Amniotic epithelial cell (primary cell): ENCODE measurements at places on chromosomes 5 and 9.

DNA sequence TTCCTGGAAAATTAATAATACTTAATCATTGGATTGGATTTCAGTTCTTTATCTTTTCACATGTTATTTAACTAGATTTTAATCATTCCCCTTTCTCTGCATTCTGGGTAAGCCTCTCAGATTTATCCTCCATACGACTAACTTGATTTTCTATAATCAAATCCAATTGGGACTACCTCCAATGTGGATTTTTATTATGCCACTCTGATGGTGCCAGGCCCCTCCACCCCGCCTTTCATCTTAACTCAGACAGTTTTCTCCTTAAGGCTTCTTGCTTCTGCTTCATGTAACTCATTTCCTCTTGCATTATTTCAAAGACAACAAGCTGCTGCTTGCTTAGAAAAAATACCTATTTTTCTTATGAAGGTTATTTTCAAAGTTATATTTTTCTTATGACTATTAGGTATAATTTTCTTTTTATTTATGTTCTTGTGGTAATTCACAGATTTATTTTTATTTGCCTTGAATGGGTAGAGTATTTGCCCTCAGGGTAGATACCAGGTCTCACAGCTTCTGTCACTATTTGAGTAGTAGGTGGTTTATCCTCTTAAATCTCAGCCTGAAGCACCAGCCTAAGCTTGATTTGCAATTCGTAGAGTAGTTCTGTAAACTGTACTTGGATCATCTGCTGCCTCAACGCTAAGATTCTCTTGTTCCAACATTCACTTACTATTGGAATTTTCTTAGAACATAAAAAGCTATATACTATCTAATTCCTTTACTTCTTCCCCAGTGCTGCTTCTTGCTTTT, 659.0 kb upstream of the ARRDC3 start:
- no peak for DNase-seq

DNA sequence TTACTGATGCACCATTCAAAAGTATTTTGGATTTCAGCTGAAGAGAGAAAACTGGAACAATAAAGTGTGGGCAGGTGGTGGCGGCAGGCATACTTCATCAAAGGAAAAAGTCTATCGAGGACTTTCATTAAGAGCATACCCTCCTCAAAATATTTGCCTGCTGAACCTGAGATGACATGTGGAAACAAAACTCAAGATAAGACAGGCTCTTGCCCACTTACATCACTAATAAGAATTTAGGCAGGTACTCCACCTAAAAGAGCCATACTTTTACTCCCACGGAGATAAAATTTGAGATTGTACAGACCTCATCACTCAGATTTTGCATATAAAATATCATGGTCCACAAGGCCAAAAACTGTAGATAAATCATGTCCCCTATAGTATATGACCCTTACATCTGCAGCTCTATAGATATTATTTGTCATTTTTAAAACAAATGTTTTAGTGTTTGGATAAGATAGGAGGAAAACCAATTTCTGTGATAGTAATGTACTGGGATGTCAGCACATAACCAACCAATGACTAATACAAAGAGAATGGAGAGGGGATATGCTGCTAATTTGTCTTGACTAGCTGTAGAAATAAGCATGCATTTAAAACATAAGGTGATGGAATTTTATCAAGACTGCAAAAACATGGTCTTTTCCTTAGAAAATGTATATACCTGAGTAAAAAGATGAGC, 730.6 kb upstream of the ZNF608 start:
- peak; percentile 62 for DNase-seq

- DNase-seq: no peak
Measured at GRCh38 chr5:55546947-55547346, 12.2 kb upstream of the PLPP1 start.

GRCh38 chr5:174750711-174751110, 26.3 kb downstream of the MSX2 start:
- peak; percentile 13 for DNase-seq

DNA sequence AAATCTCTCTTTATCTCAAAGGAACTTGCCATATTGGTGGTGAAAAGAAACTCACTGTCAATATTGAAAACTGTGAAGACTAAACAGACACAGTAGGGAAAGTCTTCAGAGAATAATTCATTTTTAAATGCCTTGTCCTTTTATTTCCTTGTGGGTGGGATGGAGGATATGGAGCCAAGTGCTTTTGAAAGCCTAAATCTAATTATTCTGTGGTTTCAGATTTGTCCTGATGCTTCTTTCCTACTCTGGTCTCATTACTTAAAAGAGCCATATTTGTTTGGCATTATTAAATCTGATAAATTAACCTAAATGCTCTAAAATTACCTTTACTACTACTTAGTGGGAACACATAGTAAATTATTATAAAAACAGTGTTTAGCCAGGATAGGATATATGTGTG, 258.3 kb upstream of the EFNA5 start:
- DNase-seq: no peak

DNA sequence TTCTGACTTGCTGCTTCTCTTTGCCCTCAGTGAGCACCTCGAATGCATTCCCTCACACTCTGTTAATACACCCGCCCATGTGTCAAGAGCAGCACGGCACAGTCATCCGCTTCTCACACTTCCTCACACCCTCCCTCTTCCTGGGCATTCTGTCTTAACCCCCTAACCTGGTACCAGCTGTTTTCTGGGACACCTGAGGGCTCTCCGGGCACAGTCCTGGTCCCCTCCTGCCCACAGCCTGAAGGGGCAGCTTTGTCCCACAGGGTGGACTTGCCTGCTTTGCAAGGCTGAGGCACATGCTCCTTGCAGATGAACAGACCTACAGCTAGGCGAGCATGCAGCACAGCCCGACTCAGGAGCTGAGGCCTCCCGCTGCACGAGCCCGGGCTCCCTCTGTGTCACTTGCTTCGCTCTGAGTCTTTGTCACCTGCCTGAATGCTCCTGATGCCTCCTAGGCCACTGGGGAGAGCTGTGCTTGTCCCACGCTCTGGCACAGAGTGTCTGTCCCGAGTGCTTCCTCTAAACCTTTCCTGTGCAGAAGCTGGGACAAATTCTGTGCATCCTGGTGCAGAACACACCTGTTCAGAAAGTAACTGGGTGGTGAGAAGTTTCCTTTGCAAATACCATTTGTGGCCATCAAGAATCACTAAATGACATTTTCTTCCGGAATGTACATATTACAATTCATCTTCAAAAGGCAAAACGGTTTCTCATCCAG, 47.8 kb downstream of the AHRR start:
- DNase-seq: no peak

GRCh38 chr5:119402081-119402480, 46.3 kb downstream of the TNFAIP8 start:
- DNase-seq: no peak

- no peak for DNase-seq
Measured at GRCh38 chr5:80654054-80654390, 430 bp upstream of the MSH3 start.

- no peak for DNase-seq
Measured at GRCh38 chr5:71456362-71456743, 902 bp downstream of the BDP1 start.

DNA sequence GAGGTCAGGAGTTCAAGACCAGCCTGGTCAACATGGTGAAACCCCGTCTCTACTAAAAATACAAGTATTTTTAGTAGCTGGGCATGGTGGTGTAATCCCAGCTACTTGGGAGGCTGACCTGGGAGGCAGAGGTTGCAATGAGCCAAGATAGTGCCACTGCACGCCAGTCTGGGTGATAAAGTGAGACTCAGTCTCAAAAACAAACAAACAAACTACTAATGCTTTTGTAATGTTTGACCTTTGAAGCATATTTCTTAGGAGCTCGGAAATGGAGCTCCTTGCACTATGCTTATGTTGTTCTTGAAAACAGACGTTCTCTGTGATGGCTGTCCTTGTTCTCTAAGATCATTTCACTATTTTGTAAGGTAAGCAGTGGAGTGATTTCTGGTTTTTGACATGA, 6.0 kb downstream of the F2RL2 start:
- no peak for DNase-seq

GRCh38 chr5:96278981-96279380, 154.1 kb downstream of the PCSK1 start:
- no peak for DNase-seq

GRCh38 chr9:94757158-94757557, 30.7 kb downstream of the AOPEP start:
- peak; percentile 79 for DNase-seq

GRCh38 chr9:136901516-136902258, 15.4 kb downstream of the TRAF2 start:
- DNase-seq: peak; percentile 12
